ENCODE measurements at places on chromosomes 4 and X.

- no peak for DNase-seq
Measured at GRCh38 chr4:79613269-79613935, 205.4 kb upstream of the GK2 start.

DNA sequence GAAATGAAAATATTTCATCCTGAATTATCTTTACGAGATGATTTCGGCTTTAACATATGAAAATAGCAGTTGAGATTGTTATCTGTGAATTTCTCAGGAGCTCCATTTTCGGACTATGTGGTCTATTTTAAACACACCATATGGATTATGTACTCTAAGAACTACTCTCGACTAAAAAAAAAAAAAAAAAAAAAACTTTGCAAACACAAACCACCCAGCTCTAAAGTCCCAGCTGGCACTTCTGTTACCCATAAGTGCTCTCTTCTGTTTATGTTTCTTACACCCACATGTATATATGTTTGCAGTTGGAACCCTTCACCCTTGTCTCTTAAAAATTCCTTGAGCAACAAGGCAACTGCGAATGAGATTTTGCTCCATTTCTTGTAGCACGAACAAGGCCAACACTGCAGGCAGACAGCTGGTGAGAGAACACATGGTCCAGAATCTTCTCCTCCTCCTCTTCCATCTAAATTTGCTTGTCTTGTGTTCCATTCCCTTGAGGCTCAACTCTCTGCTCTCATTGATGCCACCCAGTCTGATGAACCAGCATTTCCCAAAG lies 172.7 kb upstream of the HCCS start:
- no peak for DNase-seq

DNA sequence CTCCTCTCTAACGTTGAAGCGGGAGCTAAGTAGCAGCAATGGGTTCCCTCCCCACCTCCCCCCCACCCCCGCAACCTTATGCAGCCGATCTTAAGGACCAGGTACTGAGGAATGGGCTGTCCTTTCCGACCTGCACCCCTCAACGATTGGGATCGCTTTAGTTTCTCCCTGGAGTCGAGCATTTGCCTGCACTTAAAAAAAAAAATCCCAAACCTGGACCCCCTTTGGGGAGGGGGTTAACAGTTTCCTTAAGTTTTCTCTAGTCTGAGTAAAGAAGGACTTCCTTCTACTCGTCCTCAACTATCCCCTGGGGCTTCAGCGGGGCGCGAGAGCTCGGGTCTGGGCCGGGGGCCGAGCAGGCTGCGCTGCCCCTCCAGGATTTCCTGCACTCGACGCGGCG lies 25.7 kb upstream of the BCORL1 start:
- no peak for DNase-seq

GRCh38 chrX:11579636-11580600 lies 85.8 kb downstream of the ARHGAP6 start:
- no peak for DNase-seq

- no peak for DNase-seq
Measured at GRCh38 chrX:44970709-44971108, 97.7 kb downstream of the KDM6A start.

GRCh38 chr4:121669163-121669550 lies 27.6 kb downstream of the ANXA5 start:
- no peak for DNase-seq

GRCh38 chrX:49155243-49155899 lies 7.2 kb upstream of the MAGIX start:
- no peak for DNase-seq

- DNase-seq: no peak
Measured at GRCh38 chr4:176539091-176539784, 219.5 kb downstream of the SPCS3 start.

DNA sequence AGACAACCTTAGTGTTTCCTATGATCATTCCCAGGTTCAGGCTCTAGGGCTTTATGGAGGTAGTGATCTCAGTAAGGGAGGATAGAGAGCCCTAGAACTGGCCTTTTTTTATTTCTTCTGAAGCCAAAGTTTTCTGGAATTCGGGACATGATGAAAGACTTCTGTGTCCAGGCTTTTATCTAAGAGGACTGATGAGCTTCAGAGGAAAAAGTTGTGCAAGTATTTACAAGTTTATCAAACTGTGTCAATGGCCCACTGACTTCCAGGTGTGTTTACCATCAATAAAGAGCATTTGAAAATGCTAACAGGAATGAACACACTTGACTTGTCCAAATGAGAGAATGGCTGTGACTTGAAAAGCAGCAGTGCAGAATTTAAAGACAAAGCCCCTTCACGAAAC lies 254.6 kb downstream of the DCTD start:
- DNase-seq: no peak

- DNase-seq: no peak
Measured at GRCh38 chr4:54730581-54730980, 72.8 kb downstream of the KIT start.

- DNase-seq: no peak
Measured at GRCh38 chrX:113947548-113947947, 636.3 kb upstream of the HTR2C start.

DNA sequence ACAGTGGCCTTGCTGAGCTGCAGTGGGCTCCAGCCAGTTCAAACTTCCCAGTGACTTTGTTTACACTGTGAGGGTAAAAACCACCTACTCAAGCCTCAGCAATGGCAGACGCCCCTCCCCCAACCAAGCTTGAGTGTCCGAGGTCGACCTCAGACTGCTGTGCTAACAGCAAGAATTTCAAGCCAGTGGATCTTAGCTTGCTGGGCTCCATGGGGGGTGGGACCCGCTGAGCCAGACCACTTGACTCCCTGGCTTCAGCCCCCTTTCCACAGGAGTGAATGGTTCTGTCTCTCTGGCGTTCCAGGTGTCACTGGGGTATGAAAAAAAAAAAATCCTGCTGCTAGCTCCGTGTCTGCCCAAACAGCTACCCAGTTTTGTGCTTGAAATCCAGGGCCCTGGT lies 168.9 kb upstream of the INTU start:
- DNase-seq: no peak

DNA sequence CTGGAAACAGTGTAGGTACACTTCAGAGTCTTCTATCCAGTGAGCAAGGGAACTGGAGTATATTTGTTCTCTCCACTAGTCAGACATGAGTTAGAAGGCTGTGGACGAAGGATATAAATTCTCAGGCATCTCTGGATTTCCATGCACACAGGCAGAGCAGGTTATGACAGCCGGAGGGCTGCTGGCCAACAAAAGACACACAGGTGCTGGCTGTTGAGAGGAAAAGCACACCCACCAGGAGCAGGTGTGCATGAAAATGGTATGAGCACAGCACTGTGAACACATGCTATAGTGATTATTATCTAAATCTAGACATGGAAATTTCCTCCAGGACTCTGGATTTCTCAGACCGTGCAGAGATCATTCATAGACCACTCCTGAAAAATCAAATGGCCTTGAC lies 444.7 kb upstream of the RPS6KA3 start:
- DNase-seq: no peak

- DNase-seq: no peak
Measured at GRCh38 chr4:38181286-38181685, 221.1 kb downstream of the PTTG2 start.

GRCh38 chr4:35912174-35912573 lies 332.1 kb downstream of the ARAP2 start:
- no peak for DNase-seq

GRCh38 chrX:112053169-112053568 lies 29.4 kb downstream of the TRPC5 start:
- no peak for DNase-seq

GRCh38 chrX:80537096-80537495 lies 116.8 kb downstream of the TENT5D start:
- no peak for DNase-seq

- DNase-seq: no peak
Measured at GRCh38 chr4:532588-533317, 33.7 kb downstream of the PIGG start.

DNA sequence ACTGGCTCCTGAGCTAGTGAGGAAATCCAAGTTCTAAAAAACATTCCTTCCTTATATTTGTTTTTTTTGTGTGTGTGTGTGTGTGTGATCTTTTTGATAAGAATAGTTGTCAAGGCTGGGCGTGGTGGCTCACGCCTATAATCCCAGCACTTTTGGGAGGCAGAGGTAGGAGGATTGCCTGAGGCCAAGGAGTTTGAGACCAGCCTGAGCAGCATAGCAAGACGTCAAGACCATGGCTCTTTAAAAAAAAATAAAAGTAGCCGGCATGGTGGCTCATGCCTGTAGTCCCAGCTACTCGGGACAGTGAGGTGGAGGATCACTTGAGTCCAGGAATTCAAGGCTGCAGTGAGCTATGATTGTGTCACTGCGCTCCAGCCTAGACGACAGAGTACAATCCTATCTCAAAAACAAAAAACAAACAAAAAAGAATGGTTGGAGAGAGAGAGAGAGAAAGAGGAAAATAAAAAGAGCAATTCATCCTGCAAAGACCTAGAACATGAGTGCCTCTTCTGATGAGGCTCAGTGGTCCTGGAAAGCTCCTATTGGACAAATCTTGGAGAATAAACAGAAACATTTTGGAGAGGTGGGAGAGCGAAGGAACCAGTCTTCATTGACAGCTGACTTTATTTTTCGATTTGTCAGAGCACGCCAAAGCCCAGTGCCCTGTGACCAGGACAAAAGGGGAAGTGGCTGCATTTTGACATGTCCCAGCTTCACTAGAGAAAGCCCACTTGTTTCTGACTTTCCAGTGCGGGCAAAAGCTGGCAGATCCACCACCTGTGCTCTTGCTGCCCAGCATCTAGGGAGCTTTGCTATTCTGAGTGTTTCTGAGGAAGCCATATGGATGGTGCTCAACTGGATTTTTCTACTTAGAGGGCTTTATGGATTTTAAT lies 244.7 kb downstream of the PALLD start:
- DNase-seq: no peak

GRCh38 chrX:71109051-71109450 lies 2.3 kb downstream of the IL2RG start:
- DNase-seq: no peak

- no peak for DNase-seq
Measured at GRCh38 chrX:19689170-19689779, 174.0 kb upstream of the MAP3K15 start.

GRCh38 chr4:27084685-27085361 lies 224.2 kb downstream of the STIM2 start:
- no peak for DNase-seq

DNA sequence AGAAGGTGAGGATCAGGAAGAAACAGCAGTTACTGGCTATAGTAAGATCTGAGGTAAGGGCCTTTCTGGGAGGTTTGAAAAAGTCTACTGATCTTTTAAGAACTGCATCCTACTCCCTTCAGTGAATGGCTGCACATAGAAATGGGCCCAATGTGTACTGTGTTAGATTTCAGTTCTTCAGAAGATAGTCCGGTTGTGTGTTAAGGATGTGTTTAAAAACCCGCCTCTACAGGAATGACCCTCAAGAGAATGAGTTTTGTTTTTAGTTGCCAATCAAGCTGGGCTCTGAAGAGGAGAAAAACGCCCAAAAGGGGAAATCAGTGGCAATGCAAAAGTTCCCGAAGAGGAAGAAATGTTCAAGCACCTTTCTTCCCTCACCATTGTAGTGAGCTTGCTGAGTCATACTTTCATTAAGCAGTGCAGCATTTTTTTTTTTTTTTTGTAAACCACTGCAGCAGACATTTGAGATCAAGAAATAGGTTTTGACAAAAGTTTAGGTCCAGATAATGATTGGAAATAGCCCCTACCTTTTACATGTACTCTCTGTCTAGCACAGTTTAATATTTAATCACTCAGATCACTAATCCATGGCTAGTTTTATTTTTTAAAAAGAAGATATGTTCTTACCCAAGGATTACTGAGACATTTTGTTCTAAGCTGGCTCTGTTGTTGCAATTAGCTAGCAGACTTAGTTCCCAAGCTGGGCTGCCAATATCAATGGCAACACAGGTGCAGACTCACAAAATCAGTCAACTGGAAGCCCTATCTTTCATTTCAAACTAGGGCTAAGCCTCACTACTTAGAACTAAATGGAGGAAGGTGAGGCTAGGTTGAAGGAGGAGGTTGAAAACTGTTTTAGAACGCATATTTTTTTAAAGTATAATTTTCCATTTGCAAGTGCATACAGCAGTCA lies 7.0 kb upstream of the TRPC5OS start:
- no peak for DNase-seq

GRCh38 chr4:53608649-53609048 lies 17.4 kb upstream of the LNX1 start:
- no peak for DNase-seq

DNA sequence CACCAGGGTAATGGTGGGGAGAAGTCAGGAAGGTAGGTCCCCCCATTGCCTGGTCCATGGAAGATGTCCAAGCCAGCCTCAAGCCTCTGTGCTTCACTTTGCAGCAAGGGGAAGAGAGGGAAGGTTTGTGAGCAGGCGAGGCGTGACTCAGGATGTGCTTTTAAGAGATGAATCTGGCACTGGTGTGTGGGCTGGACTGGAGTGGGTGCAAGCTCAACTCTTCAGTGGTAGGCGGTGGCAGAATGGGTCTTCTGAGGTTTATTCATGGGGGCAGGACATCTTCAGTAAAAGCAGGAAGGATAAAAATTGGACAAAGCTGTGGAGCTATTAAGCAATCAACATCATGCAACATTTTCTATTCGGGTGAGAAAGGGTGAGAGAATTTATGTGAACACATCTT lies 19.4 kb downstream of the GPM6B start:
- DNase-seq: no peak

- no peak for DNase-seq
Measured at GRCh38 chr4:14926368-14926767, 75.9 kb upstream of the CPEB2 start.

GRCh38 chrX:45479835-45480422 lies 279.3 kb upstream of the DIPK2B start:
- DNase-seq: no peak

GRCh38 chr4:34432706-34433105 lies 1811.6 kb downstream of the ARAP2 start:
- DNase-seq: no peak

GRCh38 chr4:108166038-108166437 lies 2.7 kb downstream of the LEF1 start:
- DNase-seq: no peak

DNA sequence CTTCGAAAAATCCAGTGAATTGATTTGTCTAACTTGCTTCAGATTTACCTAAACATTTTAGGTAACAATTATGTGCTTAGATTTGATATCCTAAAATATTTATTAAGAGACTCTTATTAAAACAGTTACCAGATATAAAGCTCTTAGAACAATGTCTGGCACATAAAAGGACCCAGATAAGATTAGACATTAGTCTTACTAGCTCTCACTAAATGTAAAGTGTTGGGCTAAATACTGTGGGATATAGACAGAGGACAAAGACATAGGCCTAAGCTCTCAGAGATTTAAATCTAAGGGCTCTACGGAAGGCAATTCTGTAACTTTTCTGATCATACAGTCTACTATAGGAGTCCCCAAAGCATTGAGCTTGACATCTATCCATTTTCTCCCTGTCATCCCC lies 94.4 kb upstream of the TRPC3 start:
- no peak for DNase-seq

- DNase-seq: no peak
Measured at GRCh38 chr4:40713798-40714197, 36.0 kb upstream of the NSUN7 start.

DNA sequence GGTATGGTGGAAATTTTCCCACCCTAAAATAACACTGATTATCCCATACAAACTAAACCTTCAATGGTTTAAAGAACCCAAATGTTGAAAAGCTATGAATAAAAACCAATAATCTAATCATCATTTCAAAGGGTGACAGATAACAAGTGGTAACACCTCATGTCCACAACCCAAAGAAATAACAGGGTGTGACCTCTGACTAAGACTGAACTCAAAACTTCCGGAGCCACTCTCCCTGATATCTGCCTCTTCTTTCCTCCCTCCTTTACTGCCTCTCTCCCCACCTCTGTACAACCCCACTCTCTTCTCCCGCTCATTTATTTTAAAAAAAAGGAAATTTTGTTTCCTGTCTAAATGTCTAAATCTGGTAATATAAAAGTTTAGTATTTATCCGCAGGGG lies 11.5 kb downstream of the FBXW7 start:
- no peak for DNase-seq

- no peak for DNase-seq
Measured at GRCh38 chrX:86133761-86134160, 14.5 kb upstream of the DACH2 start.
